Cortex of kidney (tissue), 1 donor: ENCODE measurements at places on chromosomes 1 and 21.

GRCh38 chr1:67850151-67850551, 16.9 kb upstream of the GNG12 start:
- no peak for DNase-seq

GRCh38 chr1:109307274-109308021, 637 bp upstream of the MYBPHL start:
- DNase-seq = no peak

- no peak for DNase-seq
Measured at GRCh38 chr1:71618766-71619530, 538.1 kb upstream of the ZRANB2 start.

DNA sequence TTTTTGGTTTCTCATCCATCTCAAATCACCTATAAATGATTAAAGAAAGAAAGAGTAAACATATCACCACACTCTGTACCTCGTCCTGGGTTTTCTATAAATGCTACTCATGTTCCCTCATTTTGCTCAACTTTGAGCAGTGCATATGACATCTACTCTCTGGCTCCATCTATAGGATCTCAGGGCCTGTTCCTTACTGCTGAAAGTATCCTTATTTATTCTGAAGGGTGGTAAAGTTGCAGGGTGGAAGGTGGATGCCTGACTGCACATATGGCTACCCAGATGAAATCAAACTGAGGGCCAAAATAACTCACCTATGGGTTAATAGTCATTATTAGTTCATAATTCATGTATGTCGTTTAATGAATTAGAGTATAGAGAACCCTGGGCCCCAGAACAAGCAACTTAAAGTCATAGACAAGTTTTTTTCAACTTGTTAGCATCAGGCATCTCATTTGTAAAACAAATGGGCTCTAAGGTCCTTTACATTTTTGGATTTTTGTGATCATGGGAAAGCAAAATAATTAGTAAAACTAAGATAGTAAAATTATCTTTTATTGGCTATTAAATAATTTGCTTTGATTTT, 46.5 kb downstream of the NCF2 start:
- no peak for DNase-seq

DNA sequence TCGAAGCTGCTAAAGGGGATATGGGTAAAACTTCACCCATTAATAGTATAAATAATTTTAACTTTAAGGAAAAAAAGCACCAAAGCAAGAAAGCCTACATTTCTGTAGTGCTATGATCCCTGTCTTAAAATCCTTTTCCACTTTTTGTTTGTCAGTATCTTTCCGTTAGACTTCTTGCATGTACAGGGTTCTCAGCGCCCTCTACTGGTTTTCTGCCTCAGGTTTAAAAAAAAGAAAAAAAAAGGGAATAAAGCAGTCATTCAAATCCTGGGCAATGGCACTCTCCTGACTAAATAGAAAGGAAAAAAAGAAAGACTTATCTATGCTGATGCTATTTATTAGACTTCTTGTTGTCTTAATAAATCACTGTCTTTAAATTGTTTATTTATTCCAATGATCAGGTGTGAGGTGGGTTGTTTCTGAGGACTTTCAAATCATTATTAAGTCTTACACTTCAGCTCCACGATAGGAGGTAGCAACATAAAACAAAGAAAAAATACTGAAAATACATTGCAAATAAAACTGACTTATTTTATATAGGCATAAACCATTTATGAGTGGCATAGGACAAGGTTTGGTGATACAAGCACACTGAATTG, 475.4 kb upstream of the NR5A2 start:
- DNase-seq = no peak

DNA sequence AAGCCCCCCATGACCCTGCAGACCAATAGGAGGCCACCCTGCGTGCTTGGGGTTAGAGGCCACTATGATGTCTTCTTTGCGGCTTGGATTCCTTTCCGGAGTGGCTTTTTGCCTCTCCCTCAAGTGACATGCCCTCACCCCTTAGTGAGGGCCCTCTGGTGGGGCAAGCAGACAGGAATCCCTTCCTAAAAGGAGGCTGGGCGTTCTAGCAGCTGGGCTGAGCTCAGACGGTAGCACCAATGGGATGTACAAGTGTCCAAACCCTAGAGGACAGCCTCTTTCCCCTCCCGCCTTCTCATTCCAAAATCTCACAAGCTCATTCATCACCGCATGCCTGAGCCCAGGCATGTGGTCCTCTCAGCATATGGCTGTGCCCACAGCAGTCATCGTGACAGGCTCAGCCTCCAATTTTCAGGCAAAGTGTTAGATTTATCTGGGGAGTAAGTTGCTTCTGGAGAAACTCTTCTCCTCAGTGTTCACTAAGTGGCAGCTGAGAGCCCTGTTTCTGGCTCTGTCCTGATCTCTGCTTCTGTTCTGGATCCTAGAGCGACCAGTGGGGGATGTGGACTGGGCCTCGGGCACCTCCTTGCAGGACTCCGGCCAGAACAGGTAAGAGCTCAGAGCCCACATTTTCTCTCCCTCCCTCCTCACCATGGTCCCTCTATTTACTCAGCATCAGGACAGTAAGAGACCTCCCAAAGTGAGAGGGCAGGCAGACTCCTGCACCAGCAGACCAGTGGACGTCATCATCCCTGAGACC, 4.8 kb downstream of the KIAA1614 start:
- no peak for DNase-seq

GRCh38 chr1:29756498-29756897, 520.2 kb downstream of the PTPRU start:
- DNase-seq = no peak

GRCh38 chr1:221712198-221712684, 29.6 kb downstream of the DUSP10 start:
- no peak for DNase-seq

GRCh38 chr1:112599477-112599876, 19.5 kb downstream of the ST7L start:
- DNase-seq = no peak

GRCh38 chr1:32349211-32349708, 13.0 kb downstream of the FAM229A start:
- no peak for DNase-seq

- no peak for DNase-seq
Measured at GRCh38 chr1:242432491-242433095, 91.9 kb downstream of the PLD5 start.

DNA sequence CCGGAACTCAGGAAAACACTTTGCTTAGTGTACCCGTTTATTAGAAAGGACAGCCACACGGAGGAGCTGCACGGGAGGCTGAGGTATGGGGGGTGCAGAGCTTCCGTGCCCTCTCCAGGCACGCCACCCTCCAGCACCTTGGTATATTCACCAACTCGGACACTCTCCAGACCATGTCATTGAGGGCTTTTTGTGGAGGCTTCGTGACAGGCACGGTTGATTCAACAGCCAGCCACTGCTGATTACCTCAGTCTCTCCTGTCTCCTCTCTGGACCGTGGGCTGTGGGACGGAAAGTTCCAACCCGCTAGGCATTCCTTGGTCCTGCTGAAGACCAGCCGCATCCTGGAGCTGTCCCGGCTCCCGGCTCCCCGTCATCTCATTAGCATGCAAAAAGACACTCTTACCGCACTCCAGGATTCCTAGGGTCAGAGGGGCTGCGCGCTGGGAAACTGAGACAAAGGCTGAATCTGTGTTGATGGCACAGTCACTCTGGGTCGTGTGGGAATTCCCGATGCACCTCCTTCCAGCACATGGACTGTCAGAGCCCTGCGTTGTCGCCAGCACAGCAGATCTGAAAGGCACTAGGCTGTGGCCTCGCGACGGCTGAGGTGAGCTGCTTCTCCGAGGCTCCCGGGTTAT, 65.6 kb downstream of the PRKCZ start:
- DNase-seq = no peak

DNA sequence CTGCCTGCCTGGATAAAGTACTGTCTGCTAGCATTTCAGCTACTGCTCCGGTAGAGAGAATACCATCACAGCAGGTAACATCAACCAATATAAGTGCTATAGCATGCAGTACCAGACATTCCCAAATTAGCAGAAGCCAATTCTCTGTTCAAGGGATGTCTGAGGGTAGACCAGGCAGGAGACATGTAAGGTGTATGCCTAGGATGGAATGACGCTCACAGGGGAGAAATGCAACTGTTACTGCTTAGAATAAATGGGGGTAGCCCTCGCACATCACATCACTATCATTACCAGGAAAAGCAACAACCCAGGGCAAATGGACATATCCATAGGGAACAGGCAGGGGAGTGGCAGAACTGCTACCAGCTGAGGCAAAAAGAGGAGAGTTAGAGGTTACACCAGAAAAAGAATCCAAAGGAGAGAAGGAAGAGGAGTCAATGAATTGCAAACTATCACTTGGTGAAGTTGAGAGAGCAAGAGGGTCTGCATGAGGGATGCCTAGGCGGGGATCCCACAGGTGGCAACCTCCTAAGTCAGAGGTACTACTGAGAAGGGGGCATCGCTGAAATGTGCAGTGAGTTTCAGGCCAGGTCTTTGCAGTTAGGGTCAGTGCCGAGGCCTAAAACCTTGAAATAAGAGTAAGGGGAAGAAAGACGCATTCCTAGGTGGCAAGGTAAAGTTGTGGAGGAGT, 1.1 kb downstream of the UBE2Q1 start:
- DNase-seq = no peak

GRCh38 chr21:46562472-46562871, 42.4 kb downstream of the S100B start:
- DNase-seq = no peak

DNA sequence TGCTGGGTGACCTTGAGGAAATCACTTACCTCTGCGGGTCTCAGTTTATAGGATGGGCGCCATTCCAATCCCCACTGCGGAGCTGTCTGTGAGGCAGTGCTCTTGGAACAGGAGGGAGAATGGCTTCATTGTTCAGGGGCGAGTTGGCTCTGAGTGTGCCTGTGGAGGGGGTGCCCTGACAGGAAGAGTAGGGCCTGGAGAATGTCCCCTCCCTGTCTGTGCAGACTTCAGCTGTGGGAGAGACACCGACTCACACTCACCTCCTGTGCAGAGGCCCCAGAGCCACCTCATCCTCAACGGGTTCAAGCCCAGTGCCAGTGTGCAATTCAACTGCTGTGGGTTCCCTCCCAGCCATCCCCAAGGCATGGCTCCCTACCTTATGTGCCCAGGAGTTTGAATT, 17.1 kb downstream of the ADORA1 start:
- no peak for DNase-seq

DNA sequence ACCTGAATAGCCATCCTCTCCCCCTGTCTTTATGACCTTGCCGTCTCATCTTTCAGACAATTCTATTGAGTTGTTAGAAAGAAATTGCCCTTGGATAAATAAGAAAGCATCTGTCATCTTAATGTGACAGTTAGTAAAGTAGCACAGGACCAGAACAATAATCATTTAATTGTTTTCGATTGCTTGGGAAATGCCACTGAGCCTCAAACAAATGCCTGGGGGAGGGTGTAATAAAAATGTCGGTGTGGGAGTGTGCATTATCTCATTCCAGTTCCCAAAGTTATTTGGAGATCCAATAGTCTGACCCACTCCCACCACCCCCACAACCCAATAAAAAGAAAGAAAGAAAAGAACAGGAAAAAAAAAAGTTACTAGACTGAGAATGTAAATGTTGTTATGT, 509.3 kb upstream of the LRRC7 start:
- no peak for DNase-seq

- no peak for DNase-seq
Measured at GRCh38 chr1:29984166-29984861, 739.1 kb downstream of the MATN1 start.

DNA sequence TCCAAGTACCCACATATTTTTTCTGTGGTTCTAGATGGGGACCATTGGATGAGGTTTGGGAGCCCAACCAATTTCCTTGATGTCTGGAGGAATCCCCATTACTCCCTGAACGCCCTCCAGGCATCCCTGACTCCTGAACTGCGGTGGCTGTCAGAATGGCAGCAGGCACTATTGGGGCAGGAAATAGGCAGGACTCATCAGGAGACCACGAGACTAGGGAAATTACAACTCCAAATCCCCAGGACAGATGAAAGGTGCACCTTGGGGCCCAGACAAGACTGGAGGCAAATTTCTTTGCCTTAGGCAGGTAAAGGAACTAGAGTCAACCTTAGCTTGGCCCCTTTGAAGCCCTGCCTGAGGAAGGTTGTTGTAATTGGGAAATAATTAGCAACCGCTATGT, 1.1 kb downstream of the CGN start:
- DNase-seq = no peak

DNA sequence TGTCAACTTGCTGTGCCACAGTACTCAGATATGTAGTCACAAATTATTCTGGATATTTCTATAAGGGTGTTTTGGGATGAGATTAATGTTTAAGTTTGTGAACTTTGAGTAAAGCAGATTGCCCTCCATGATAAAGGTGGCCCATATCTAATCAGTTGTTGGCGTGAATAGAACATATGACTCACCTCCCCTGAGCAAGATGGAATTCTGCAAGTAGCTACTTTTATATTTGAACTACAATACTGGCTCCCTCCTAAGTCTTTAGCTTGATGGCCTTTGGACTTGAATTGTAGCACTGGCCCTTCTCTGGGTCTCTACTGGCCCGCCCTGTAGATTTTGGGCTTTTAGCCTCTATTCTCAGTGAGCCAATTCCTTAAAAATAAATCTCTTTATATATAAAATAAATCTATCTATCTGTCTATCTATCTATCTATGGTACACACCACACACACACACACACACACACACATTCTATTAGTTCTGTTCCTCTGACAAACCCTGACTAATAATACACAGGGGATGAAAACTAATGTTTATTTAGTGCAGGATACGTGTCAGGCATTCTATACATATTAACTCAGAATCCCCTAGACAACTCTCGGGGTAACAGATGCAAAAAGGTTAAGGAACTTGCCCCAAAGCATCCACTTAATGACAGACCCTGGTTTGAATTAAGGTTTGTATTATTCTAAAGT, 37.9 kb upstream of the PDC start:
- DNase-seq = no peak

DNA sequence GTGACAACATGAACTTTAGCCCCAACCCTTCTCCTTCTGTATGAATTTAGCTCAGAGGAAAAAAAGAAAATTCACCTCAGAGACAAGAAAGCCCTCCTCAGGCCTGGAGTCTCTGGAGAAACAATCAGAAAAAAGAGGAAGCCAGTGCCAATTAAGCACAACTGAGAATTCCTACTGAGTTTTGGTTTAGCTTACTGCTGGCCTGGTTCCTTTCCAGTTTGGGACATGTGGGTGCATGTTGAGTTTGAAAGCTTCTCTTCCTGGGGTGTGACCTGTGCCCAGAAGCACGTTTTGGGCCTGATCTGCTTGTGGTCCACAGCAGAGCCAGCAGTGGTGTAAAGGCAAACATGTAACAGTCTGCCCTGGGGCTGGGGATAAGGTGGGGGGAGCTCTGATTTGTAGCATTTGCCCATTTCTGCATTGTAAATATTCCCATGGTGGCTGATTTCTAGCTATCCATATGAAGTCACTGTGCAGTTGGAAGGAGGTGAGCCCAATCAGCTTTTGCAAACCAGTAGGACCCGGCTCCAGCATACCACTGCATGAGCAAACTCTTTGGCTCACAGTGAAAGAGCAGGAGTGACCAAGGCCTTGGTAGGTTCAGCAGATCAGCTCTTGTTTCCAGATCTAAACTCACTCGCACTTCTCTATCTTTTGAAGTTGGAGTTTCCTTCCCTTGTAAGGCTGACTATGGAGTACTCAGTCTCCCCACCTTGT, 4.7 kb upstream of the THEM5 start:
- DNase-seq = no peak

- DNase-seq = no peak
Measured at GRCh38 chr21:38120984-38121855, 135.6 kb upstream of the KCNJ15 start.

GRCh38 chr21:15442743-15443469, 286.9 kb upstream of the USP25 start:
- no peak for DNase-seq
